ENCODE measurements at places on chromosomes 2 and 18.

GRCh38 chr2:239721991-239722759 is 303.0 kb downstream of the NDUFA10 start:
- DNase-seq = no peak

DNA sequence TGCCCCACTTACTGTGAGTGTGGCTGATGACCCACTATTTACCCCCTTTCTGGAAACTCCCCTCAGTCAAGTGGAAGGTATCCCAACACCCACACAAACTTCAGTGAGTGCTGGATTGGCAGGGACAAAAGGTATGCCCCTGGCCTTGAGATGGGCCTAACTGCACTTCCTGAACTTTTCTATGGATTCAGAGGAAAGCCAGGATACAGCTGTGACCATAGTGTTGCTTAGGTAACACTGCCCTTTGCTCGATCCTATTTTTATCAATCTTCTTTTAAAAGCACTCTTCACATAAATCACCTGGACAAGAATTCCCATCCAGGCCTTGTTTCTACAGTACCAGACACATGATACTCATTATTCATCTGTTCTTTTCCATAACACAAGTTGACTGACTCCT is 671.5 kb upstream of the SLC8A1 start:
- no peak for DNase-seq

- DNase-seq = no peak
These were observed 13.2 kb downstream of the PRELID3A start for GRCh38 chr18:12420821-12421421.

DNA sequence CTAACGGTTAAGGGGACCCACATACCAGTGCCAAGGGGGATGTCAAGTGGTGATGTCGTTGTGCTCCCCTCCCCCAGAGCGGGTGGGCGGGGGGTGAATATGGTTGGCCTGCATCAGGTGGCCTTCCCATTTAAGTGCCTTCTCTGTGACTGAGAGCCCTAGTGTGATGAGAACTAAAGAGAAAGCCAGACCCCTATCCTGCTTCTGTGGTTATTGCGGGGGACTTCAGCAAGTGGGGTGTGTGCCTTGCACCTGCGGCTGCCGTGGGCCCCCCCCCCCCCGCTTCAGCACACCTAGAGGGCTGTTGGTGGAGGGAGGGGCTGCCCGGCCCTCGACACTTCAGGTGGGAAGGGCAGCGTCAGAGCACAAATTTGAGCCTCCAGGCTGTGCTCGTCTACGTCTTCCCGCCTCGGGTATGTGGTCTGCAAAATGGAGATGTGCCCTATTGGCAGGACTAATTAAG is 6.1 kb downstream of the CTDSP1 start:
- DNase-seq = peak; percentile 14

DNA sequence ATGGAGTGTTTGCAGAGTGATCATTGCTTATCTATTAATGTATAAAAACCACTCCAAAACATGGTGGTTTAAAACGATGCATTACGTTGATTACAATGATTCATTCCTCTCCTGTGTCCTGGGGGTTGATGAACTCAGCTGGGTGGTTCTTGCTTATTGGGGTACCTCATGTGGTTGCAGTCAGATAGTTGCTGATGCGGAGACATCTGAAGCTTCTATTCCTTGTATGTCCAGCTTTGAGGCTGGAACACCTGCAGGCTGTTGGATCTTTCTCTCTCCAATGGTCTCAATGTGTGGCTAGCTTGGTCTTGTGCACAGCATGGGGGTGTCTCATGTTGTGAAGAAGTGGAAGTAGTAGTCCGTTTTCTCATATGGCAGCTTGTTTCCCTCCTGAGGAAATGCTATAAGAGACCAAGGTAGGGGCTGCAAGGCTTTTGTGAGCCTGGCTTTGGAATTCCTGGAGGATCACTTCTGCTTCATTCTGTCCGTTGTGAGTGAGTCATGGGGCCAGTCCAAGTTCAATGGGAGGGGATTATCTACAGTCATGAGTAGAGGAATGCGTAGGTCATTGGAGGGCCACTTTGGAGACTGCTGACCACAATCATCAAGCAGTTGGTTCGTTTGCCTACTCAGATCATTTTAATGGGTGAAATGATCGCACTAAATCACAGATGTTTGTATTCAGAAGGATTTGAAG is 601.0 kb downstream of the SLC4A3 start:
- DNase-seq = no peak

DNA sequence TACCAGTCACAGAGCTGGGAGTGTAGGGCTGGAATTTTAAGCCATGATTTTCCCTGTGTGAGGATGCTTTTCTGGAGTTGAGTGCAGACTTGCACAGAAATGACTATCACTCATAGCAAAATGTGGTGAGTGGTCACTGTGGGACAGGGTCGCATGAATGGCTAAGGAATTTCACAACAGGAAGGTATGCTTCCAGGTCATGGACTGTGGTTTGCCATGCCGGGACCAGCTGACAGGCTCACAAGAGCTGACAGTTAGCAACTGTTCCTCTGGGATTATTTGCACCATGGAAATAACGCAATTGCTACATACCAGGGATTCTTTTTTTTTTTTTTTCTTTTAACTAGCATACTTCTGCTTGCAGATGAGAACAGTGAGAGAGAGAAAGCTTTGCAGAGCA is 3.8 kb upstream of the UXS1 start:
- no peak for DNase-seq

GRCh38 chr18:32742579-32742978 is 30.2 kb downstream of the KLHL14 start:
- DNase-seq = no peak

DNA sequence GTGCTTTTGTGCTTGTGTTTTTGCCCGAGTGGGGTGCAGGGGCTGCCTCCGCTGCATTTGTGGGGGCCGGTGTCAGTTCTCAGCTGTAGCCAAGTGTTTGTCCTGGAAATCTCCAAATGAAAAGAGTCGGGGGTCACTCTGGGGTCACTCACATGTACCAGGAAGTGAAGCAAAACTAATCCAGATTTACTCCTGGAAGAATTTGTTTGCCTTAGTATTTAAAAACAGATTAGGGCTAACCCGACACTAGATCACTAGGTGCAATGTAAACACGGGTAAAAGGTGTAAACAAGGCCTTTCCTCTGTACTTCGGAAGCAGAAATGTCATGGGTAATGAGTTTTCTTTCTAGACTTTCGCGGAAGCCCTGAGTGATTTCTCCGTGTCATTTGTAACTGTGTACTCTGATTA is 50.3 kb downstream of the GBX2 start:
- no peak for DNase-seq

- no peak for DNase-seq
These were observed 18.8 kb downstream of the ENOSF1 start for GRCh38 chr18:693466-694187.

GRCh38 chr2:53632714-53633113 is 134.9 kb upstream of the CHAC2 start:
- no peak for DNase-seq

- no peak for DNase-seq
These were observed 195.7 kb downstream of the ZFP36L2 start for GRCh38 chr2:43030551-43031307.

GRCh38 chr2:49175831-49176230 is 21.5 kb upstream of the FSHR start:
- no peak for DNase-seq

DNA sequence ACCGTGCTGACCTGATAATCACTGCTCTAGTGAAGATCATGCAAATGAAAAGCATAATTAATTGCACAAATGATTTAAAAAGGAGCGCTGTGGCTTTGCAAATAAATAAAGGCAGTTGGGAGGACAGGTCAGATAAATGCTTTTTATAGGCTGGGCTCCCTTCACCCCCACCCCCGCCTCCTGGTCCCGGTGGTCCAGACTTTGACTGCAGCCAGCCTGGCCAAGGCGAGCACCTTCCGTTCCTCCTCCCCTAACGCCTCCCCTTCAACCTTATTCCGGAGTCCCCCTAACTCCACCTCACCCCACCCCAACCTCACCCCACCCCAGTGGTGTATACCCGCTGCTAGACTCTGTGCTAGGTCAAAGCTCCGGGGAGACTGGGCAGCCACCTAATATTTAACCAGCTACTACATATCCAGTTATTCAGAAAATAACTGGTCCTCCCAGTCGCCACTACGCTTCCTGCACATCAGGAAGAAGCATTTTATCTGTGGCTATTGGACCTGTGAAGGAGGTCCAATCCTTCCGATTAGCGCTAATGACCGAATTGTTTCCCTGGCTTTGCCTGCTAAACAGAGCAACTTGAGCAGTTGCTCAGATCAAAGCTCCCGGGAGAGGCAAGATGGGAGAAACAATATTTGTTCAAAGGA is 3.7 kb upstream of the SP9 start:
- no peak for DNase-seq

GRCh38 chr18:54117853-54118773 is 106.4 kb downstream of the MBD2 start:
- DNase-seq = no peak

DNA sequence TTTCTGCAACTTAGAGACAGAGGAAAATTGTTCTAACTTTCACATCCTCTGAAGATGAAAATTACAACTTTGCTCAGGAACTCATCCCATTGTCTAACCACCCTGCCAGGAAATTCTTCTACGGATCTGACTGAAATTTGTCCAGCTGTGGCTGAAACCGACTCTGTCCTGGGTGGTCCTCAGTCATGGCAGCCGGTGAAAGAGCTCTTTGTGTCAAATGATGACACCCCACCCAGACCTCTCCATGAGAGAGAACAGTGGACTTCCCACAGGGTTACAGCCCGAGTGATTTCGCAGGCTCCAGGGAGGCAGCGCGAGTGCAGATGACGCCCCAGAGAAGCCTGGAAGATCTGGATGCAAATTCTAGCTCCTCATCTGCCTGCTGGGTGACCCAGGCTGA is 65.1 kb upstream of the TRIB2 start:
- DNase-seq = no peak

DNA sequence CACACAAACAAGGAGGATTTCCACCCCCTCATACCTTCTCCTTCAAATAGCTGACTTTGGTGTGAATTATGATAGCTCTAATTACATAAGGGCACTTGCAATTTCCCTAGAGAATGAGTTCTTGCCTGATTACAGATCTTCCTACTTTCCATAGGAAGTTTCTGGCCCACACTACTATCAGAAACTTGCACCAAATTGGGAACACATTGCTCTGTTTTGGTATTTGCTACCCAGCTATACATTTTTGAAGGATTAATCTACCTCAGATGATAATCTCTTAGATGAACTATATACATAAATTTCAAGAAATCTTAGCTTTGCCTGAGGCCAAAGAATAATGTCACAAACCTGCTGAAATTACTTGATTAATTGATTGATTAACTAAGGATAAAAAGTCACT is 4.9 kb downstream of the DCC start:
- no peak for DNase-seq

- no peak for DNase-seq
These were observed 306.9 kb downstream of the GULP1 start for GRCh38 chr2:188598551-188598950.

DNA sequence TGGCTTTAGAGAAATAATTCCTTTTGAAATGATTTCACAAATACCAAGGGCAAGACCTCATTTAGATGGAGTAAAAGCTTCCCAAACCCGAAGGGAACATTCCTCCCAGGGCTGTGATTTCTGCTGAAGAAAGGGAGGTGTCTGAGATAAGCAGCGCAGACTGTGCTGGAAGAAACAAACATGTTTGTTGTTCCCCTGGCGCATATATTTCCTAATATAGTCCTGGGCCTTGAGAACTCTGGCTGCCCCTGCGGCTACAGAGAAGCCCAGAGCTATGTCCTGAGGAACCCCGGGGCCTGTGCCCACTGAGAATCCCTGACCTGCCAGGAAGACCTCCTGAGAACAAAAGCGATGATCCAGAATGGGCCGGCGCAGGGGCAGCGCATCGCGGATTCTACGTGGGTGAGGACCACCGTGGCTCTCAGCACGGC is 372.6 kb upstream of the NT5C1B start:
- no peak for DNase-seq

GRCh38 chr2:121754851-121755236 is 607 bp upstream of the TSN start:
- no peak for DNase-seq

DNA sequence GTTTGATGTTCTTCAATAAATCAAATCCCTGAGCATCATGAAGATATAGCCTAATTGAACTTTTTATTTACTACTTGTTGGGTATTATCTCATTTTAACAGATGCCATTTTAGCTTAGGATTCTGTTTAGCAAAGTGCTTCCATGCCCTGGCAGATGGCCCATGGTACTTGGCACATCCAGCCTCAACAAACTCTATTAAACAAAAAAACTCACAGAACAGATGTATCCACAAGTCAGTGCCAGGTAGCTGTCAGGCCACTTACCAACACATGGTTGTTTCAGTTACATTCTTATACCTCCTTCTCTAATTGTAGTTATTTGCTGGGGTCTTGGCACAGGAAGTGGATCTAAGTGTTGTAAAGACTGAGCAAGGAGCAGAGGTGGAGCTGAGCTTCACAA is 29.6 kb downstream of the GAD1 start:
- DNase-seq = no peak

GRCh38 chr2:120893811-120894584 is 158.3 kb downstream of the GLI2 start:
- DNase-seq = no peak

DNA sequence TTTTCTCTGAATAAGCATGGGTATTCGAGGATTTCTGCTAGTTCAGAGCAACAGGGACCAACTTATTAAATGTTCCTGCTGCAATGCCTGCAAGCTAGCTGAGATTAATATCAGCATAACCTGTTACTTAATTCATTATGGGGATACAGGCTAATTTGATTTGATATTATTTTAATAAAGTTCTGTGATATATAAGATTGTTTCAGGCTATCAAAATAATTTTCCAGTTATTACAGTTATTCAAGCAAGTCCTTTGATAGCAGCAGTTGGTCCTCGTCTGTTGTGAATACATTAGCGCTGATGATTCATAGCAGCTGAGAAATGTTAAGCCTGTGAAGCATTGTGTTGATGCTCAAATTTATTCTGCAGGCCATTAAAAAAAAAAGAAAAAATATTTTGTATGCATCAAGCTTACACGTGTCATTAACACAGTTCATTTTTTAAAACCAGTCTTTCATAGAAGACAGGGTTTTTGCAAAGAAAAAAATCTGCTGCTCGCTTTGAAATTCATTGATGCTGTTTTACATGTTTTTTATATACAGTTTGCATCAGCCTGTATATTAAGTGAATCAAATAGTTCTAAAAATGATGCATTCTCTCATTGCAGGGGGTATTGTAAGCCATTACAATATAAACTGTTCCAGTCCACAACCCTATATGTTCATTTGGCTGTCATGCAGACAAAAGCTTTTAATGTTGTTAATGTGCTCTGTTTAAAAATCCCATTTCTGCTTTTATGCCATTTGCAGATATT is 482.5 kb downstream of the BCL11A start:
- no peak for DNase-seq

- no peak for DNase-seq
These were observed 1367.2 kb upstream of the SLC39A10 start for GRCh38 chr2:194289712-194290346.

DNA sequence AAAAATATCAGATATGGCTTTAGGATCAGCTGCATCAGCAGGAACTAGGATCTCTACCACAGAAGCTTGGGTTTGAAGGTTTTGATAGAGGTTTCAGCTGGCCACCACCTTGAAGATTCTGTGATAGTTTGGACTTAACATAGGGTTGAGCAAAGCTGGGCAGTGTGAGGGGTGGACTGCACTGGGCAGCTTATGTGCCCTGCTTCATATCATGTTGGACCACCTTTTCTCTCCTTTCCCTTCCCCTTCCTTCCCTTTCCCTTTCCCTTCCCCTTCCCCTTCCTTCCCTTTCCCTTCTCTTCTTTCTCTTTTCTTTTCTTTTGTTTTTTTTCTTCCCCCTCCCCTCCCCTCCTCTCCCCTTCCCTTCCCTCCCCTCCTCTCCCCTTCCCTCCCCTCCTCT is 196.3 kb upstream of the CXCR4 start:
- no peak for DNase-seq

GRCh38 chr18:23127090-23127489 is 8.2 kb upstream of the CABLES1 start:
- DNase-seq = no peak

GRCh38 chr2:141647353-141647752 is 483.5 kb downstream of the LRP1B start:
- no peak for DNase-seq

Data from activated naive CD4-positive, alpha-beta T cell treated with anti-CD3 and anti-CD28 coated beads, Interleukin-2, amount 50 U/mL, for 72 hours (primary cell).